ENCODE measurements at places on chromosomes 13 and 19.
A peak's percentile ranks its signal among the peaks of the same experiment; 100 is the strongest.

GRCh38 chr19:29006057-29006735 is 206.8 kb downstream of the UQCRFS1 start:
- no peak for DNase-seq

GRCh38 chr13:99380921-99381645 is 73.9 kb upstream of the GPR183 start:
- no peak for DNase-seq

DNA sequence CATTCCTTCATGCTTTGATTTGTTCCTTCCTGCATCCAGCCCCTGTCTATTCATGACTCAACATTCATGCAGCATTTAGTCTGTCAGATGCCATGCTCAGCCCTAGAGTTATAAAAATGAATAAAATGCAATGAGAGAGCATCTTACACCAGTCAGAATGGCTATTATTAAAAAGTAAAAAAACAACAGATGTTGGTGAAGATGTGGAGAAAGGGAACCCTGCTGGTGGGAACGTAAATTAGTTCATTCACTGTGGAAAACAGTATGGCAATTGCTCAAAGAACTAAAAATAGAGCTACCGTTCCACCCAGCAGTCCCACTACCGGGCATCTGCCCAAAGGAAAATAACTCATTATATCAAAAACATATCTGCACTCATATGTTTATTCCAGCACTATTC is 70.0 kb upstream of the GTF3A start:
- DNase-seq = no peak

DNA sequence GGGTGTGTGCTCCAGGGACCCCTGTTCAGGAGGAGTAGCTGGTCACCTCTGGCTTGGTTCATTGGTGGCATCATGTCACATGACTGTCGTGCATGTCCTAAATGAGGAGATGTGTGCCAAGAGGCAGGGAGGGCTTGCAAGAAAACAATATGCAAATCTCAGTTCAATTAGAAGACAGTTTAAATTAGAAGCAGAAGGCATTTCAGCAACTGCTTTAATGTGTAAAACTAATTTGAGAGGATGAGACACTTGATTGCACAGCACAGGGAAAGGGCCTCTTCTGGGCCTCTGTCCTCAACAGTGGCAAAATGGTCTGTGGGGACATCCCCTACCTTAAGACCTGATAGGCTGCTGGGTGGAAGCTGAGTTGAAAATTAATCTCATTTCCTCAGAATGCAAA is 54.6 kb downstream of the SPATA13 start:
- no peak for DNase-seq

- no peak for DNase-seq
These were observed 194.3 kb downstream of the TEX29 start for GRCh38 chr13:111514610-111515306.

- DNase-seq = peak; percentile 98
These were observed 9.9 kb downstream of the LMTK3 start for GRCh38 chr19:48501494-48502349.

GRCh38 chr19:49272204-49272603 is 52.8 kb downstream of the SLC6A16 start:
- DNase-seq = no peak

DNA sequence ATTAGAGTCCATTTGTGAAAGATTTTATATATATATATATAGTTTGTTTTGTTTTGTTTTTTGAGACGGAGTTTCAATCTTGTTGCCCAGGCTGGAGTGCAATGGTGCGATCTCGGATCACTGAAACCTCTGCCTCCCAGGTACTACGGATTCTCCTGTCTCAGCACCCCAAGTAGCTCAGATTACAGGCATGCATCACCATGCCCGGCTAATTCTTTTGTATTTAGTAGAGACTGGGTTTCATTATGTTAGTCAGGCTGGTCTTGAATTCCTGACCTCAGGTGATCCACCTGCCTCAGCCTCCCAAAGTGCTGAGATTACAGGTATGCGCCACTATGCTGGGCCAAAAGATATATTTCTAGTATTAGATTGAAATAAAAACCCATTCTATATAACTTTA is 4.0 kb upstream of the ZNF701 start:
- no peak for DNase-seq

GRCh38 chr19:48724796-48725753 is 5.5 kb upstream of the MAMSTR start:
- DNase-seq = peak; percentile 81

- no peak for DNase-seq
These were observed 612 bp upstream of the ZNF154 start for GRCh38 chr19:57709616-57710015.

DNA sequence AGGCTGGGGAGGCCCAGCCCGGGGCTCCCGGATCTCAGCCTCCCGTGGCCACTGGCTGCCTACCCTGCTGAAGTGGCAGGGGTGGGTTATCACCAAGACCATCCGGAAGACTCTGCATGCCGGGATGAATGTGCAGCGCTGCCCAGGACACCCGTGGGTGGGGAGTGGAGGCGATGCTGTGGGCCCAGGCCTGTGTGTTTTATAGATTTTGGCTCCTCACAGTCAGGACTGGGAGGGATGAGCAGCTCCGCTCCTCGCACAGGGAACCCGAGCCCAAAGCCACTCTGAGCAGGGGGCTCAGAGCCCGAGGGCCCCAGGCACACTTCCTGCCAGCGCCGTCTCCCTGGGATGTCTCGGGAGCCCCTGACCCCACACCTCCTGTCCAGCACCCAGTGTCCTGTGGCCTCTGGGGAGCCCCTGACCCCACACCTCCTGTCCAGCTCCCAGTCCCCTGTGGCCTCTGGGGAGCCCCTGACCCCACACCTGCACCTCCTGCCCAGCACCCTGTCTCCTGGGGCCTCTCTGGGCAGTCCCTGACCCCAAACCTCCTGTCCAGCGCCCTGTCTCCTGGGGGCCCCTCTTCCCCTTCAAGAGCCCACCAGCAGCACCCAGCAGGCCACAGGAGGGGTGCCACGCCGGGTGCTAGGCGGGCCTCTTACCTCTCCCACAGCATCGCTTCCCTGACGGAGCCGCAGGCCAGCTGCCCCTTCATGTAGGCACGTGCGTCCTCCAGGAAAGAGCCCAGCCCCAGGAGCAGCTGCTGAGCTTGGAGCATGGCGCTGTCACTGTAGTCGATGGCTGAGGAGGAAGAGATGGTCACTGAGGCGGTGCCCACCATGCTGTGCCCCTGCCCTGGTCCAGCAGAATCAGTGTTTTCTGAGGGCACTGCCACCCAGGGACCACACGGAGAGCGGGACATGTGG is 31.4 kb downstream of the NAXD start:
- no peak for DNase-seq

GRCh38 chr13:66530158-66530557 is 700.0 kb downstream of the PCDH9 start:
- DNase-seq = no peak

GRCh38 chr13:109369353-109370052 is 416.9 kb downstream of the IRS2 start:
- no peak for DNase-seq

DNA sequence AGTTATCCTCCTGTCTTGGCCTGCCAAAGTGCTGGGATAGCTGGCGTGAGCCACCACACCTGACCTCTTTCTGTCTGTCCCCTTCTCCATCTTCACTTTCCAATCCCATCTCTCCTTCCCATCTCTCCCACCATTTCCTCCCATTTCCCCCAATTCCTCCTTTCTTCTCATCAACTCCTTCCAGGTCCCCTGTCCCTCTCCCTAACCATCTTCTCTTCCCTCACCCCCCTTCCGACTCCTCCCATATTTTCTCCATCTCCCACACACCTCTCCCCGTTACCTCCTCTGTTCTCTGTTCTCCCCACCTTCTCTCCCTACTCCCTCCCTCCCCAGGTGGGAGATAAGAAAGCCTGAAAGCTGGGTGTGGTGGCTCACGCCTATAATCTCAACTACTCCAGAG is 40.6 kb downstream of the KEAP1 start:
- DNase-seq = no peak

GRCh38 chr13:113552786-113553434 is 31.6 kb upstream of the TFDP1 start:
- DNase-seq = no peak

DNA sequence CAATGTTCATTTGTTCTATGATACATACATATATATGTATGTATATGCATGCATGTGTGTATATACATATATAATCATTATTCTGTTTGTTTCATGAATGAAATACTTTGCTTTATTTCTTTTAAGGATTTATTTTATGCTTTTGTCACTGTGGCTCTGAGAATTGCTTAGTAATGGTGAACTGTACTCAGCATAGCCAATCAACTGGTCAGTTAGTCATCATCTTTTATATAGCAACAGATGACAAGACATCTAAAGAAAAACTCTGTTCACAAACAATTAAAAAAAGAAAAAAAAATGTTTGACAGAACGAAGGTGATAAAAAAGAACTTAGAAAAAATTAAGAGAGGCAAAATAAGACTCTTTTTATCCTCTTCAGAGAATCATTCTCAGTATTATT is 1440.3 kb downstream of the PCDH9 start:
- DNase-seq = no peak

DNA sequence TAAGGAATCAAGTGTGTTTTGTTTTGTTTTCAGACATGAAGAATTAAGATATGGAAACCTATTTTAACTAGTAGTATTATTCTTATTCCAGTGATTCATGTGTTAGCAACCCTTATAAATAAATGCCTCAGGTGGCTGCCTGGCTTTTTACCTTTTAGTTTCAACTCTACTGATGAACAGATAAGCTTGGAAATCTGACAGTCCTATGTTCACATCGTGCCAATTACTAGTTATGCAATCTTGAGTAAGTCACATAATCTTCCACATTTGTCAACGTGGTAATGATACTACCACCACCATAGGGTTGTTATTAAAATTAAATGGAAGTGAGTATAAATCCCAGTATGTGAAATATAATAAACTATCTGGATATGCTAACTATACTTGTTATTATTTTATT is 64.3 kb downstream of the TBC1D4 start:
- peak; percentile 41 for DNase-seq

Measured in OCI-M1 (cell line).